Astrocyte of the spinal cord (primary cell): ENCODE measurements at places on chromosomes 2 and 18.

GRCh38 chr2:137381731-137382130, 582.5 kb upstream of the HNMT start:
- DNase-seq, result no peak

DNA sequence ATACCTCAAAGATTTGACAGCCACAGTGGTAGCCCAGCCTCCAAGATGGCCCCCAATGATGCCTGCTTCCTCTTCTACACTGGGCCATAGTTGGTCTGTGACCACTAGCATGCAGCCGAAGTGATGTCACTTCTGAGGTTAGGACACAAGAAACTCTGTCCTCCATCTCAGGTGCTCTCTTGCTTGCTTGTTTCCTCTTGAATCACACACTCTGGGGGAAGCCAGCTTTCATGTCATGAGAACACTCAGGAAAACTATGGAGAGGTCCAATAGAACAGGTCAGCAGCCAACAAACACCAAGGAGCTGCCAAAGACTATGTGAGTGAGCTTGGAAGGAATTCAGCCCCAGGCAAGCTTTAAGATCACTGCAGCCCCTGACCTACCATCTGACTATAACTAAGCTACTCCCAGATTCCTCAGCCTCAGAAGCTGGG, 3.3 kb upstream of the ADAM17 start:
- peak; percentile 92 for DNase-seq

- DNase-seq, result no peak
Observed at GRCh38 chr2:179298666-179299065, 34.0 kb upstream of the SESTD1 start.

DNA sequence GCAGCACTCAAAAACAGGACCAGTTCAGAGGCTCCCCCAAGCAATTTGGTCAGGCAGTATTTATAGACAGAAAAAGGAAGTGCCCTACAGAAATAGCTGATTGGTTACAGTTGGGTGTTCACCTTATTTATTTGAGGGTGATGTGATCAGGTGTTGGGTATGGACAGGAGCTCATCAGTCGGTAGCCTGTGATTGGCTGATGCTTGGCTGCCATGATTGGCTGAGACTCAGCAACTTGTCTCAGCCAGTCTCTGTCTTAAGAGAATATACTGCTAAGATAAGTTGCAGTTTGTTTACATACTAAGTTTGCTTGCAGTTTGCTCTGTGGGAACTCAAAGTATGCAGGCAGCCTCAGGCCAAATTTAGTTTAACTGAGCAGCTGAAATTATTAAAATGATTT, 9.4 kb downstream of the ABCG8 start:
- no peak for DNase-seq
